ENCODE measurements at places on chromosomes 11 and 22.

- no peak for DNase-seq
These were observed 98.9 kb upstream of the TP53AIP1 start for GRCh38 chr11:129041611-129042018.

DNA sequence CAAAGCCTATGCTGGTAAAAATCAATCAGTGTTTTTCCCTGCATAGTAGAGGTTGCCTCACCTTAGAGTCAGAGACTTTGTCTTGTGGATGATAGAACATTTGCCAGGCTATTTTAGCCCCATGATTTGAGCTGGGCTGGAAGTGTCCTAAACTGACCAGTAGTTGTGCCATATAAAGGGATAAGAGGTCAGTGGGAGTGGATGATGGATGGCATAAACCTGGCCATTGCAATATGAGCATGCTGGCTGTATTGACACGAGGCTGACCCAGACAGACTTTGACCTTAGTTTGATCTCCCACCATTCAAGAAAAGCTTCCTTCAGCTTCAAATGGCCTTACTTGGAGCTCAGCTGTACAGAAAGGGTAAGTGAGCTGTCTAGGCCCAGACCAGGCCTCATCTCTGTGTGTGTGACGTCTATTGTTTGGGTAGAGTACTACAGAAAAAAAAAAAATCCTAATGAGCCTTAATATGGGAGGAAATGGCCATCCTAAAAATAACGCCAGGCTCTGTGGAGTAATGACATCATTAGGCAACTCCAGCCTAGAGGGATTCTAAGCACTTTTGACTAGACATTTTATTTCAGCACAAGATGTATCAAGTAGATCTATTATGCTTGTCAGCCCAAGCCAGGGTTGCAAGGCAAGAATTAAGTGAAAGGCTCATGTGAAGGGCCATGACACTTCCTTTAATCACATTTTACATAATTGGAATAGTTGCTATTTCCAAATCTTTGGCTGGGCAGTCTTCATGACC is 51.3 kb upstream of the CADM1 start:
- no peak for DNase-seq

DNA sequence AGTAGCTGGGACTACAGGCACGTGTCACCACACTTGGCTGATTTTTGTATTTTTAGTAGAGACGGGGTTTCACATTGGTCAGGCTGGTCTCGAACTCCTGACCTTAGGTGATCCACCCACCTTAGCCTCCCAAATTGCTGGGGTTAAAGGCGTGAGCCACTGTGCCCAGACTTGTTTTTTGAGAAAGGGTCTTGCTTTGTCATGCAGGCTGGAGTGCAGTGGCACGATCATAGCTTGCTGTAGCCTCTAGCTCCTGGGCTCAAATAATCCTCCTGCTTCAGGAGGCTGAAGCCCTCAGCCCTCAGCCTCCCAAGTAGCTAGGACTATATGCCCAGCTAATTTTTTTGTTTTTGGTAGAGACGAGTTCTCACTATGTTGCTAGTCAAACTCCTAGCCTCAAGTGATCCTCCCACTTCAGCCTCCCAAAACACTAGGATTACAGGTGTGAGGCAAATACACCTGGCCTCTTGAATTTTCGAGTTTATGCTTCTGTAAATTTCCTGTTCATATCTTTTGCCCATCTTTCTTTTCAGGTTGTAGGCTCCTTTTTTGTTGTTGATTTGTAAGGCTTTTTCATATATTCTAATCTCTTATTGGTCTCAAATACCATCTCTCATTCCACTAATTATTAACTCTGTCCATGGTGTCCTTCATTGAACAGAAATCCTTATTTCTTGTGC is 3.4 kb upstream of the RBM4B start:
- no peak for DNase-seq

DNA sequence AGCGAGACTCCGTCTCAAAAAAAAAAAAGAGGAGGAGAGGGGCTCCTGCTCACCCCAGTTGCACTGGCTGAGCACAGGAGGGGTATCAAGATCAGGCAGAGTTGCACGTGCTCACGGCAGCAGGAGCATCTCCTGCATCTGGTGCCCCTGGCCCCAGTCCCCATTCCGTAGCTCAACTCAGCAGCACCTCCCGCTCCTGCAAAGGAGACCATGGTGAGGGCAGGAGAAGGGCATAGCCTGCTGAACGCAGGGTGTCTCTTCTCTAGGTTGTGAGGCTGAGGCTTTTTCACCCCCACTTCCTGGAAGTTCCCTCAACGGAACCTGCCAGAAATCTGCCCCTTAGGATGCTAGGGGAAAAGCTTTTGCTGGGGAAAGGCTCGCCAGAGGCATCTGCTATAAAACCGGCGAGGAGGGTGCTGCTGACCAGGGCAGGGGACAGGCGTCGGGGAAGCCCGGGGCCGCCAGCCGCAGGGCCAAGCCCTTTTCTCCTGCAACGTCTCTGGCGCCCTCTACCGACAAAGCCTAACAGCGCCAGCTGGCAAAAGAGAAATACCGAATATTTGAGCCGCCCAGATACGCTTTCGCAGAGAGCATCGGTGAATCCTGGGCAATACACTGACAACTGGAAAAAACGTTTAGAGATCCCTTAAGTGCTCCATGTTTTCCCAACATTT is 1.0 kb upstream of the PPP6R2 start:
- DNase-seq: peak; percentile 75

- no peak for DNase-seq
These were observed 307 bp upstream of the MRPL16 start for GRCh38 chr11:59810911-59811259.

DNA sequence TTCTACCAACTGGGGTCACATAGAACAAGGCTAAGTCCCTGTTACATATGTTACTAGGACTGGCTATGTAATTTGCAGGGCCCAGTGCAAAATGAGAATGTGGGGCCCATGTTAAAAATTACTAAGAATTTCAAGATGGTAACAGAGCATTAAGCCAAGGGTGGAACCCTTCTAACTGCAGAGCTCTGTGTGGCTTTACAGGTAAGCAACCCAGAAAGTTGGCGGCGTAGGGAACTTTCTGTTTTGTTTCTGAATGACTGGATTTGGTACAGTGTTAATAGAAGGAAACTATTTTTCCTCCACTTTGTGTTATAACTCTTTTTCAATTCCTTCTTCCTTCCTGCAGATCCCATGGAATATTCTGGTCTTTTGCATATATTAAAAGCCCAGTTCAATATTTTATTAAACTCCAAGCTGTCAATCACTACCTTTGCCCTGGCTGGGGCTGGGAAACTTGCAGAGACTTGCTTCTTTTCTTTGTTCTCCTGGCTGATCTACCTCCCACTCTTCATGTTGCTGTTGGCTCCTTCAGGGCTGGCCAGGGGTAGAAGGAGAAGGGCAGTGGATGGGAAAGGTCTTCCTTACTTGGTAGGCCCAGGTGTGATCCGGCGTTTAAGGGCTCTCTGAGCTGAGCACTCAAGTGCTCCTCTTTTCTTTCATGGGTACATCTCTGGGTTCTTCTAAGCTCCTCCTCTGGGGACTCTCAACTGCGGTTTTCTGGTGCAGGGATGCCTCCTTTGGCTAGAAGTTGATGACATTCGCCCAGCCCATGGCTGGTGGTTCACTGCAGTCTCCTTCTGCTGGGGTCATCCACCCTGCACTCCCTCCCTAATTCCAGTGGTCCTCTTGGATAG is 67.7 kb downstream of the SNX19 start:
- DNase-seq: peak; percentile 40

DNA sequence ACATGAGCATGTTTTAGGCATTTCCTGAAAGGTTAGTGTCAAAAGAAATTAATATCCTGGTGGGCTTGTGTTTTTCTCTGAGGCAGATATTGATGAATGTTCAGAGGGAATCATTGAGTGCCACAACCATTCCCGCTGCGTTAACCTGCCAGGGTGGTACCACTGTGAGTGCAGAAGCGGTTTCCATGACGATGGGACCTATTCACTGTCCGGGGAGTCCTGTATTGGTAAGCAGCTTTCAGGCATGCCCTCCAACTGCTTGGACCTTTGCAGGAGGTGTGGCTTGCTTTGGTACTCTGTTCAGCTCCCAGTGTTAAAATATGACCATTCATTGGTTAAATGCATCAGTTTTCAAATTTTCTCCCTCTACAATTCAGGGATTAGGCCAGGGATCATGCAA is 658.6 kb upstream of the ANO5 start:
- DNase-seq: no peak

GRCh38 chr22:48483764-48484528 is 1343.7 kb downstream of the BRD1 start:
- DNase-seq: no peak

DNA sequence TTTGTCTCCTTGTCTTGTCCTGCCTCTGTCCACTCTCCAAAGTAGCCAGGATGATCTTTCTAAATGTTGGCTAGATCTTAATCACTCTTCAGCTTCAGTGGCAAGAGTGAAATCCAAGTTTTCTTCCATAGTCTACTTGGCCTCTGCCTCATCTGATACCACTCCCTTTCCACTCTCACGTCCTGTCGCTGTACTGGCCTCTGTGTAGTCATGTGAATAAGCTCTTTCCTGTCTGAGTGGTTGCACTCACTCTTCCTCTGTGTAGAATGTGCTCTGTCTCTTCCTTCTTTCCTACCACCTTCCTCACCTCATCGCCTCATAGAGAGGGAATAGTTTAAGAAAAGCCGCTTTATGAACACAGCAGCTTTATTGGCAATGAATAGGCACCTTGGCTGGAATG is 86.5 kb downstream of the WNT11 start:
- DNase-seq: no peak
